Activated CD4-positive, alpha-beta memory T cell treated with anti-CD3 and anti-CD28 coated beads, Interleukin-2, amount 10 ng/mL, durations not matched to agents 7 days and 5 days (primary cell): ENCODE measurements at places on chromosomes 5 and 9.

DNA sequence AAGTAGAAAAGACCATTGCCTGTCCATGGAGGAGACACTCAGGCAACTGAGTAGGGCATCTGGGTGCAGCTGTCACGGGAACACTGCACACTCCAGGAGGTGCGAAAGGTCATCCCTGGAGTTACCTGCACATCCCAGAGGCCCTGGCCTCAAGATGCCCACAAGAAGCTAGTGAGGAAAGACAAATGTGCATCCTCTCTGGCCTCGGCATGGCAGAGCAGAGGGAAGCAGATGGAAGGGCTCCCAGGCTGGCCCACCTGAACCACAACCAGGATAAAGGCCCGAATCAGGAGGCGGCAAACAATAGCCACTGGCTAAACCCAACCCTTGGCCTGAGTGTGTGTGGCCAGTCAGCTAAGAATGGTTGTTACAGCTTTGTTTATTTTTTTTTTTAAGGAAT is 231.7 kb downstream of the SYK start:
- peak; percentile 10 for DNase-seq

- no peak for DNase-seq
Observed at GRCh38 chr9:4829969-4830368, 37.2 kb downstream of the RCL1 start.

- no peak for DNase-seq
Observed at GRCh38 chr9:85942913-85943709, 2.2 kb downstream of the NAA35 start.

GRCh38 chr5:14587150-14587549 is 5.6 kb downstream of the OTULINL start:
- DNase-seq, result no peak

- no peak for DNase-seq
Observed at GRCh38 chr9:110555551-110556331, 23.8 kb downstream of the SVEP1 start.

DNA sequence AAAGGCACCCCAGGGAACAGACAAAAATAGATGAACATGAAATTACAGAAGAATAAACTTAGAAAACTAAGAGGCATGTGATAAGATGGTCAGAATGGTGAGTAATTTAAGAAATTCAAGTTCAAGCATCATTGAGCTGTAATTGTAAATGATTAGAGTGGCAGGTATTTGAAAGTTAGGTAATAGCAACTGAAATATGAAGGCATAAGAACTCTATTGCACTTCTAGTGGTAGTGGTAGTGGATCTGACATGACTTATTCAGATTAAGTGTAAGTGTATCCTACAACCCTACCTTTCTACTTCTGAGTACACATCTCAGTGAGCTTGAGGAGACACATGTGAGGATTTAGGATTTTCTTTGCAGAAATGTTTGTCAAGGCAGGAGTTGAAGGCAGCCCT is 192.9 kb upstream of the RIOK2 start:
- no peak for DNase-seq

- DNase-seq, result no peak
Observed at GRCh38 chr5:81719743-81720345, 31.1 kb downstream of the SSBP2 start.

DNA sequence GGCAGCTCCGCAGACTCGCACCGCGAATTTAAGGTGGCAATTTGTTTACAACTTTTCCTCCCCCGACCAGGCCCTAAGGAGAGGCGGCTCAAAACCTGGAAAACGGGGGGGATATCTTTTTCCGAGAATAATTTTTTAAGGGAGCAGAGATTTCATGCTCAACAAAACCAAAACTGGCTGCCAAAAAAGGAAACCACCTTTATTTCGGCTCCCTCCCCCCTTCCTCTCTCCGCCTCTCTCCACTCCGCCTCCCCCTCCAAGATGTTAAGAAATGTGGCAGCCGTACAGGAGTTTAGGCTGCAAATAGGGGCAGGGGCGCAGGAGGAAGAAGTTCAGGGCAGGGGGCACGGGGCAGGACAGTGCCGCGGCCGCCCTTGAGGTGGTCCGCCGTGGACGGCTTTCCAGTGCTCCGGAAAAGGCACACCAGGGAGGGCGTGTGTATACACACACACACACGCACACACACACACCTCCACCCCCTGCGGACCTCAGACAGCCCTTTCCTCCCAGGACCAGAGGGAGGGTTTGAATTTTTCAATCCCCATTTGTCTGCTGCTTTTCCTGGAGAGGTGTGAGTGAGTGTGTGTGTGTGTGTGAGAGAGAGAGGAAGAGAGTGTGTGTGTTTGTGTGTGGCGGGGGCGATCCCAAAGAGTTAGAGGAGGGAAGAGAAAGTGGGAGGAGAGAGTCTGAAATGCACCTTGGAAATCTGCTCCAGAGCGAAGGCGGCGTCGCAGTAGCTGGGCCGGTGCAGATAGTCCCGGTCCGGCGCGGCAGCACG is 9.1 kb downstream of the PTCH1 start:
- peak; percentile 53 for DNase-seq

DNA sequence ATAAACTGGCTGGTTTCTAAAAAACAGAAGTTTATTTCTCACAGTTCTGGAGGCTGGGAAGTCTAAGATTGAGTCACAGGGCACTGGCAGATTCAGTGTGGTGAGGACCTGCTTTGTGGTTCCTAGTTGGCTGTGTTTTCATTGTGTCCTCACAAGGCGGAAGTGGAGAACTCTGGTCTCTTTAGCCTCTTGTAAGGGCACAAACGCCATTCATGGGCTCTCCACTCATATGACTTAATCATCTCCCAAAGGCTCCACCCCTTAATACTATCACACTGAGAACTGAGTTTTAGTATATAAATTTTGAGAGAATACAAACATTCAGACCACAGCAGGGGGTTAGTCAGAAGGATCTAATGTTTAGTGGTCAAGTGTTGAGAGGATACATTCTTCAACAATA is 208.2 kb downstream of the SEC61B start:
- DNase-seq, result no peak

GRCh38 chr9:32706725-32707100 is 71.2 kb upstream of the TAF1L start:
- DNase-seq, result no peak

GRCh38 chr5:40277161-40277906 is 402.4 kb upstream of the PTGER4 start:
- DNase-seq, result peak; percentile 21

DNA sequence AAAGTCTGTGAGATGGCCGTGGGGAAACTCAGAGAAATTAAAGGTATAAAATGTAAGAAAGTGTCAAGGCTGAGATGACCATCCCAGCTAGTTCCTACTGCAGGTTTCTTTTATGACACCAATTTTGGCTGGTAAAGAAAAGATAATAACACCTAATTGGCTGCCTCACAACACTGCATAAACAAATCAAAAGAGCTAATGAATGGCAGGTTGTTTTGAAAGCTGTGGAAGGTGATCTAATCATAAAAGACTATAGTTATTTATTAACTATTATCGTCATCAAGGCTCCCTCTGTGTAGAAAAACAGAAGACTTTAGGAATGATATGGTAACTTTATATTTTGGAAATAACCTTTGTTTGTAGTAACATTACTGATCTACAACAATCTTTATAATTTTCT is 3.5 kb upstream of the SPINK5 start:
- DNase-seq, result no peak

DNA sequence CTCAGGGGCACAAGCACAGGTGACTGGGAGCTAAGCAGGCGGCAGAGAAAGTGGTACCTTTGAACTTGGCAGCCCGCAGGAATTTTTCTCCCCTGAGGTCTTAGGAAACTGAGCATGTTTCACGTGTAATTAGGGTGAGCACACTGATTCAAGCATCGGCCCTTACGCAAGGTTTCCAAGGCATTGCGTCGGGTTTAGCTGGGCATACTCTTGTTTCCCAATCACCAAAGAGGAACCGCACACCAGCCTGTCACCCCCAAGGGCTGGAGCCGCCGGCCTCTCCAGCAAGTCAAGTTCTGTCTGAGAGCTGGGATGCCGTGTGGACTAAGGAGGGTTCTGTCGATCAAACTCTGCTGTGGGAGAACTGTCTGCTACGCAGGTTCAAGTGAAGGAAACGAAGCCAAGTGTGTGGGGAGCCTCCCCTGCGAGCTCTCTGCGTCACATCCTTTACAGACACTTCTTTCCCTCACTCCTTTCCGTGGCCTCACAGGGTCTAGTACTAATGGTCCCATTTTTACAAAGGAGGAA is 53.0 kb downstream of the ERGIC1 start:
- no peak for DNase-seq

DNA sequence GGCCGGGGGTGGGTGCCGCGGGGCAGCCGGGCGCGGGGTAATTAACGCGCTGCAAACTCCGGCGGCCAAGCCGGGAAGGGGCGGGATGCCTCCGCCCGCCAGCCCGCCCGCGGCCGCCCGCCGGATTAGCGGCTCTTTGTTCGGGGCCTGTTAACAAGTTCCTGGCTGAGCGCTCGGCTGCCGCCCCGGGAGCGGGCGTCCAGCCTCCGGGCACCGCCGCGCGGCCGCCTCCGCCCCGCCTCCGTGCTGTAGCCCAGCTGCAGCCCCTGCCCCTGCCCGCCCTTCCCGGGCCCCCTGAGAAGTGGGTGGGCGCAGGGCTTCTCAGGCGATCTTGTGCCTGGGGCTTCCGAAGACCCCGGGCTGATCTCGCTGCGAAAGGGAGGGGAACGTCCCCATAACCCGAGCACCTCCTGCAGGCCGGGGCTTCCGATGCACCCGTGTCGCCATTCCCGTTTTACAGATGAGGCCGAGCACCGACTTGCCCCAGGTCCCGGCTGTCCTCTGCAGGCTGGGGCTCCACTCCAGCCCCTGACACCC is 7.5 kb downstream of the UNC5A start:
- no peak for DNase-seq

DNA sequence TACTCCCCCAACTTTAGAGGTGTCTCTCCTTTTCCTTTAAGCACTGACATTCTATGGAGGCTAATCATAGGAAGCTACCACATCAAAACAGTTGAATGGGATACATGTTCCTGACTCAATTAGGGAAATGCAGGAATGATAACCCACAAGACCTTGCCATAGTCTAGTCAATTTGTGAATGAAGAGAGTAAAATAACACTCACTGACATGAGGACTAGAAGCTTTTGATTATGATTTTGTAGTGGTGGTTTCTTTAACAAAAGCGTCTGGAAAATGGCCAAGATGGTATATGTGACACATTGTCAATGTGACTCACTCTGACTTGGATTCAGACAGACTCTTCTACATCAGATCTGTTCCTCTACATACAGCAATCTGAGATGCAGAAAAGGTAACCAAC is 13.7 kb upstream of the PRELID2 start:
- DNase-seq, result no peak
